ENCODE measurements at places on chromosomes 6 and 20. TPM values are rescaled to one million over a fixed set of nuclear protein-coding genes. Genes with fewer than 3 reads are reported as not detected.

Gene WFDC5
- not detected for polyA plus RNA-seq

Gene CHRNA4
- 14.7 TPM for polyA plus RNA-seq

Gene LYRM2
- polyA plus RNA-seq: 57.0 TPM

DNA sequence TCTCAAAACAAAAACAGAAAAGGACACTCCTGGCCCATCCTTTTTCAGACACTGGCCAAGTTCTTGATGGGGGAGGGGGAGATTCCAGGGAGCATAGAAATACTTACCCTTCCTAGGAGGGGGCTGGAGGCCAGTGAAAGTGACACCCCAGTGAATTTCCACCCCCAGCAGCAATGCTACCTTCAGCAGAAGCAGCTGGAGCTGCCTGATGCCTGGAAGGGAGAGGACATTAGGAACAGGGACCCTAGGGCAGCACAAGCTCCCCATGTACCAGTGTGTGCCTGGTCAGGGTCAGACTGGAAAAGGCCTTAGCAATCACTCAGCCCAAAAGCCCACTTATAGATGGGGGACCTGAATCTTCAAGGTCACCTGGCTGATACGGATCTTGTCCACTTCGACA lies 2.4 kb downstream of the MICAL1 start:
- no peak for DNase-seq

DNA sequence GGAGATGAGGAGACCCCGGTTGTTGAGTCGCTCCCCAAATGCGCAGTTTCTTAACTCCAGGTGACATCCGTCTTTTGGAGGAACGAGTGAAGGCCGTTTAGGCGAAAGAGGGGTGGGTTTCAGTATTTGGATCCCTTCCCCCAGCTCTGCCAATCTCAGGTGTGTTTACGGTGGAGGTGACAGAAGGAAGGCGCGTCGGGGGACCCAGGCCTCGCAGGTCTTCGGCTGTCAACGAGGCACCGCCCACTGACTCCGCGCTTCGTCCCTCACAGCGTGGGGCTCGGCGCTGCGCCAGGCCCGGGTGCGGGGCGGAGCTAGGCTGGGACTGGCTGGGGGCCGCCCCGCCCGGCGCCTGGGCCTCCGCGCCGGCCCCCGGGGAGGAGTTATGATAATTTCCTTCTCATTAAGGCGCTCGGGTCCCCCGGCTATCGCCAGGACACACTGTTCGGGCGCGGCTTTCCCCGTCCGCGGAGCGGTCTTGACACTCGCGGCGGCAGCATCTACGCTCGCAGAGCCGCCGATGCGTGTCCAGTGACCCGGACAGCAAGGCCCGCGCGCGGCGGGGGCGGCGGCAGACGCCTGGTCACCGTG lies at the start of gene TFAP2C:
Gene TFAP2C, plus strand, starts transcription at position 434 of the 591 bp plus-strand sequence. CDS start 239 bp downstream, outside the sequence.
- no peak for DNase-seq
